SJCRH30 (cell line): ENCODE measurements at places on chromosomes 4 and X. TPM values are rescaled to one million over a fixed set of nuclear protein-coding genes. Genes with fewer than 3 reads are reported as not detected.

DNA sequence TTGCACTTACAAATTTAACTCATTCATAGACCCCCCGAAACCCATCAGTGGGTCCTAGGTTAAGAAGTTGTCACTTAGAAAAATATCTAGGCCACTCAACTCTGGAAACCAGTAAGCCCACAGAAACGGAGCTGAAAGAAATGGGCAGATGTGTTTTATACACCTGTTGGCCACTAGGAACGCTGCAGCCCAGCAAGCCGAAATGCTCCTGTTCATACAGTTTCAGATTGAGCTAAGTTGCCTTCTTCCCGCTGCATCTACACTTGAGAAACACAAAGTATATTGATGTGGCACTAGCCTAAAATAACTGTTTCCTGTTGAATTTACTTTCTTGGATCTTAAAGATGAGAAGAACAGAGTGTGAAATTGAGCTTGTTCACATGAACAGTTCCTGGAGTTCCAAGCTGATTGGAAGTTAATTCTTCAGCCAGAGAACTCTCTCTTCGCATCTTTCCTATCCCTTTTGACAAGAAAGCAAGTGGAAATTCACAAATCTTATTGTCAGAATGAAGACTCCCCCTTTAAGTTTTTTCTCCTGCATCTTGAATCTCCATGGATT lies 174.1 kb downstream of the RBMX2 start:
- no peak overlapping the region for H3K27ac ChIP-seq
- no peaks in the 10 kb centered on the region for H3K27me3 ChIP-seq
- H3K4me1 ChIP-seq = no peaks in the 10 kb centered on the region

The IQCM gene
- total RNA-seq = not detected in 2 replicates

- no peak overlapping the region for H3K27ac ChIP-seq
- H3K4me3 ChIP-seq = no peak overlapping the region
- no peak for DNase-seq
- no peaks in the 10 kb centered on the region for H3K36me3 ChIP-seq
- H3K4me1 ChIP-seq = peaks cover 12% of the 10 kb centered on the region
- H3K27me3 ChIP-seq = no peaks in the 10 kb centered on the region
Observed at GRCh38 chrX:31329298-31329697, 257.5 kb upstream of the FTHL17 start.

The ARL9 gene
- 0.08 and 0.13 TPM in 2 replicates for total RNA-seq

DNA sequence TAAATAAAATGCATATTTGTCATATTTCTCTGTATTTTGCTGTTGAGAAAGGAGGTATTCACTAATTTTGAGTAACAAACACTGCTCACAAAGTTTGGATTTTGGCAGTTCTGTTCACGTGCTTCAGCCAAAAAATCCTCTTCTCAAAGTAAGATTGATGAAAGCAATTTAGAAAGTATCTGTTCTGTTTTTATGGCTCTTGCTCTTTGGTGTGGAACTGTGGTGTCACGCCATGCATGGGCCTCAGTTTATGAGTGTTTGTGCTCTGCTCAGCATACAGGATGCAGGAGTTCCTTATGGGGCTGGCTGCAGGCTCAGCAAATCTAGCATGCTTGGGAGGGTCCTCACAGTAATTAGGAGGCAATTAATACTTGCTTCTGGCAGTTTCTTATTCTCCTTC lies 3.3 kb downstream of the HTT start:
- H3K4me3 ChIP-seq = no peak overlapping the region
- H3K27ac ChIP-seq = no peak overlapping the region
- H3K36me3 ChIP-seq = no peaks in the 10 kb centered on the region
- no peaks in the 10 kb centered on the region for H3K4me1 ChIP-seq
- DNase-seq = no peak
- no peaks in the 10 kb centered on the region for H3K27me3 ChIP-seq
